Esophagus muscularis mucosa (tissue), 4 donors: ENCODE measurements at places on chromosomes 12 and 14. TPM values are rescaled to one million over a fixed set of nuclear protein-coding genes. Genes with fewer than 3 reads are reported as not detected.

NR4A1 gene
- total RNA-seq = 53.0 TPM

KCNMB4 gene
- 6.6 TPM for total RNA-seq

GRCh38 chr12:97387844-97388243 is 74.8 kb upstream of the RMST start:
- no peaks in the 10 kb centered on the region for H3K36me3 ChIP-seq
- H3K27ac ChIP-seq = no peak overlapping the region
- no peaks in the 10 kb centered on the region for H3K4me1 ChIP-seq
- no peaks in the 10 kb centered on the region for H3K27me3 ChIP-seq

DNA sequence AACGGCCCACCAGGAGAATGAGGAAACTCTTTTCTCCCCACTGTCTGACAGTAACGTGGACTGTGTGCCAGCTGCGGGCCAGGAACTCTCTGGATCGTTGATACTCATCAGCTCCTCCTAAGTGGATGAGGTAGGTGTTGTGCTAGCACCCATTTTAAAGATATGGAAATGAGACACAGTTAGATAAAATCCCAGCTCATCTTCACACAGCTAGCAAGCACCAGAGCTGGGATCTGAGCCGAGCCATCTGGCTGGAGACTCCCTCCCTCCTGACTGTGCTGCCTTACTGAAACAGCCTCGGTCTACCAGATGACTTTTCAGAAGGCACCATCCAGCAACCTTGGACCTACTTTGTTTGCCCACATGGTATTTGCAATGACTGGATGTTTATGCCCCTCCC is 49.2 kb downstream of the TMEM132D start:
- H3K4me1 ChIP-seq = no peaks in the 10 kb centered on the region
- DNase-seq = no peak
- H3K27ac ChIP-seq = no peak overlapping the region
- no peaks in the 10 kb centered on the region for H3K36me3 ChIP-seq
- no peaks in the 10 kb centered on the region for H3K27me3 ChIP-seq
